ENCODE measurements at places on chromosomes 1 and 21. TPM values are rescaled to one million over a fixed set of nuclear protein-coding genes. Genes with fewer than 3 reads are reported as not detected.

The SAMD13 gene
- total RNA-seq = 0.54 TPM

The MED8 gene
- total RNA-seq = 50.2 TPM

The RCSD1 gene
- total RNA-seq = 0.81 TPM

The TMEM9 gene
- total RNA-seq = 81.0 TPM

The ACP6 gene
- total RNA-seq = 9.9 TPM

The FCGR3B gene
- total RNA-seq = not detected

The SYNC gene
- total RNA-seq = 31.2 TPM

The GFI1 gene
- total RNA-seq = not detected

The KISS1 gene
- not detected for total RNA-seq

The TNNI3K gene
- not detected for total RNA-seq
